ENCODE measurements at places on chromosomes 5 and 9. TPM values are rescaled to one million over a fixed set of nuclear protein-coding genes. Genes with fewer than 3 reads are reported as not detected.

DNA sequence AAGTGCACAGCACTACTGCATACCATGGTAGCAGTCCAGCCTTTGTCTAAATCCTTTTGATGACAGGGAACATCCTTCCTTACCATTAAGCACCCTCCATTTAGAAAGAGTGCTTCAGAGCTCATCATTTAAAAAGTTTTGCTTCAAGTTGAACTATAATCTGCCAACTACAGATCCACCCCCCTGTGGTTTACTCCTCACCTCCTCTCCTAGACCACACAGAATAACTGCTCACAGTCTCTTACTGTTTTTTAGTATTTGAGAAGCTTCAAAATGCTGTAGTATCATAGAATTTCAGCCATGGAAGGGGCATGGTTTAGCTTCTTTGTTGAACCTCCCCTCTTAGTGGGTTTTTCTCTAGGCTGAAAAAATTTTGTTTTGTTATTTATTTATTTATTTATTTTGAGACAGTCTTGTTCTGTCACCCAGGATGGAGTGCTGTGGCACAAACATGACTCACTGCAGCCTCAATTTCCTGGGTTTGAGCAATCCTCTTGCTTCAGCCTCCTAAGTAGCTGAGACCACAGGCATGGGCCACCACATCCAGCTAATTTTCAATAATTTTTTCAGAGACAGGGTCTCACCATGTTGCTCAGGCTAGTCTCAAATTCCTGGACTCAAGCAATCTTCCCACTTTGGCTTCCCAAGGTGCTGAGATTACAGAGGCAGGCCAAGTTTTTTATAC is 384.3 kb upstream of the RFX3 start:
- ATAC-seq, result no peak

DNA sequence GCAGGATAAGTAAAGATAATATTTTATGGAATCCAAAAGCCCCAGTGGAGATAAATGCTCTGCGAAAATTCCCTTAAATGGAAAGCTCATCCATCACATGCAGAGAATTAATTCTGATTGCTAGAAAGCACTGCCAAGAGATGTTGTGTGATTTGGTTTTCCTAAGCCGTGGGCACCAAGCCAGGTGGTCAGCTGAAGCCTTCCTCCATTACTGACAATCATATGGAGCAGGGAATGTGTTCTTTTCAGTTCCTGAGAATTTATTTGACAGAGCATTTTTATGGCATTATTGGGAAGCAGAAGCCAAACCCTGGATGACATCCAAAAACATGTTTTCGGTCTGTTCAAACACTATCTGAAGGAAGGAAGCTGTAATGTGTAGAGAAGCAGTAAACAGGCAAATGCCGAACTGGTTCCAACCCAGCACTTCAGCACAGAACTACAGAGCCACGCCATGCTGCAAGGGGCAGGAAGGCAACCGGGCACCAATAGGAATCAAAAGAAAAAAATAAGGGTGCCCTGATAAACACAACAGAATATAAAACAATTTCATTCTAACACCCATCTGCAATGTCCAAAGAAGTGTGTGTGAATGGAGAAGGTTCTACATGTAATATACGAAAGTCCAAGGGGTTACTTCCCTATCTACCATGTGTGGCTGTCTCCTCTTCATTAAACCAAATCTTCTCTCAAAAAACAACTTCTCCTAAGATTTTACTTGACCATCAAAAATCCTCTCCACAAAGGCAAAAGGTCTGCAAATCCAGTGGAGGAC is 12.3 kb downstream of the ARSB start:
- ATAC-seq, result peak; percentile 78

DNA sequence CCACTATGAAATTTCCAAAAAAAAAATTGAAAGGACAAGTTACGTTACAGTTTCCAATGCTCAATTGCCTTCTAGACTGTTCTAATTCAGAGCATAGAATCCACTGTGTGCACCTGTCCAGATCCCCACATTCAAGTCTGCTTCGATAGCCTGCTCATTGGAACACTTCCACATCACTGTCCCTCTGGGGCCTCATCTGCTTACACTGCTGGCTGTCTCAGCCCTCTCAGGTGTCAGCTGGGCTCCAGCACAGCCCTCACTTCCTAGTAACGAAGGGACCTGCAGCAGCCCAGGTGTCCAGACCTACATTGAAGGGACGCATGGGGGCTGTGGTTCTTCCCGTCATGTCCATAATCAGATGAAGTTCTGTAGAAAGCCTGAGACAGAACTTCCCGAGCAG is 94.3 kb upstream of the EMB start:
- ATAC-seq, result no peak

GRCh38 chr5:142548739-142549275 is 137.1 kb downstream of the FGF1 start:
- ATAC-seq, result peak; percentile 95

- ATAC-seq, result no peak
Observed at GRCh38 chr9:131968632-131969031, 111.0 kb downstream of the MED27 start.

DNA sequence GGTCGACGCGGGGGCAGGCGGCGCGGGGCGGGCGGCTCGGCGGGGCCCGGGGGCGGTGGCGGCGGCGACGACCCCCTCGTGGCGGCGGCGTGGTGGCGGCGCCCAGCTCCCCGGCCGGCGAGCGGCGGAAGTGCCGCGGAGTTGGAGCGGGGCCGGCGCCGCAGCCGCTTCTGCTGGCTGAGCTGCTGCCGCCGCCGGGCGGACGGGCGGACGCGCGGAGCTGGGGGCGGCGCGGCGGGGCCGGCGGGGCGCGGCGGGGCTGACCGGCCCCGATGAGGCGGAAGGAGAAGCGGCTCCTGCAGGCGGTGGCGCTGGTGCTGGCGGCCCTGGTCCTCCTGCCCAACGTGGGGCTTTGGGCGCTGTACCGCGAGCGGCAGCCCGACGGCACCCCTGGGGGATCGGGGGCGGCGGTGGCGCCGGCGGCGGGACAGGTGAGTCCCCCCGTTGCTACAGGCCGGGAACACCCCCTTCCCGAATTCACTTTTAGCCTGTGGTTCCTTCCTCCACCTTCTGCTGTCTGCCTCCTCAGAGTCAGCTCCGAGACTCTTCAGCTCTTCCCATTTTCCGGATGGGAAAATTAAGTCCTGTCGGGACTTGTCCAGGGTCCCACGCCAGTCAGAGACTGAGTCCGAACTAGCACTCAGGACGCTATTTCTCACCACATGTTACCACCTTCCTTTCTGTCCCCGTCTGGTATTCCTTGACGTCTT is at the start of gene GALNT10:
GALNT10 (plus strand) TSS at position 139 of the 710 bp plus-strand sequence; CDS start at position 273, 134 bp downstream.
- ATAC-seq, result peak; percentile 65

GRCh38 chr5:66517351-66517750 is 78.8 kb upstream of the MAST4 start:
- no peak for ATAC-seq

- ATAC-seq, result no peak
Observed at GRCh38 chr5:31476738-31477141, 55.2 kb downstream of the DROSHA start.

- no peak for ATAC-seq
Observed at GRCh38 chr5:88846434-88846833, 36.5 kb downstream of the MEF2C start.

GRCh38 chr9:92642564-92642963 is 27.4 kb downstream of the IPPK start:
- ATAC-seq, result no peak

GRCh38 chr9:134526584-134527477 is 114.8 kb upstream of the COL5A1 start:
- ATAC-seq, result no peak

The C9orf50 gene
- total RNA-seq, result not detected

The SPATA24 gene
- total RNA-seq, result 11.4 TPM

The DAPK1 gene
- 47.1 TPM for total RNA-seq

The BAAT gene
- total RNA-seq, result 0.33 TPM

The SLCO6A1 gene
- not detected for total RNA-seq
